ENCODE measurements at places on chromosomes 2 and 18.

- DNase-seq, result no peak
- no peaks in the 10 kb centered on the region for H3K4me1 ChIP-seq
- peaks cover 2% of the 10 kb centered on the region for H3K36me3 ChIP-seq
- H3K27ac ChIP-seq, result no peak overlapping the region
- H3K27me3 ChIP-seq, result peaks cover 72% of the 10 kb centered on the region
- no peak overlapping the region for H3K4me3 ChIP-seq
Observed at GRCh38 chr2:69191634-69192033, 178.7 kb downstream of the ANTXR1 start.

DNA sequence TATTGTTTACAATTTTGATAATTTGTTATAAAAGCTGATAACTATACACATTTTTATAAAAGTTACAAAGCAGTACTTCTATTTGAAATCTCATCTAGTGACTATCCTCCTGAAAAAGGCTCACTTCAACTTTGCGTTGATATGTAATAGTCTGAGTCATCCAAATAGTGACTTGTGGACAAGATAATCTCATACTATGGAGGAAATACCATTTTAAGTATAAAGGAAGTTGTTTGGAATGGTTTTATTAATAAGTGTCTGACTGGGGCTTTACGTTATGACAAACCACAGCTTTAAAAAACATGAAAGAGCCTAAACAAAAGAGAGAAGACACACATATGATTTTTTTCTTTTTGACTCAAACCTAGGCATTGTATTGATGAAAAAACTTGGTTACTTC is 272.3 kb upstream of the COL3A1 start:
- no peak overlapping the region for H3K4me3 ChIP-seq
- no peaks in the 10 kb centered on the region for H3K36me3 ChIP-seq
- no peak for DNase-seq
- H3K4me1 ChIP-seq, result no peaks in the 10 kb centered on the region
- H3K27me3 ChIP-seq, result no peaks in the 10 kb centered on the region

DNA sequence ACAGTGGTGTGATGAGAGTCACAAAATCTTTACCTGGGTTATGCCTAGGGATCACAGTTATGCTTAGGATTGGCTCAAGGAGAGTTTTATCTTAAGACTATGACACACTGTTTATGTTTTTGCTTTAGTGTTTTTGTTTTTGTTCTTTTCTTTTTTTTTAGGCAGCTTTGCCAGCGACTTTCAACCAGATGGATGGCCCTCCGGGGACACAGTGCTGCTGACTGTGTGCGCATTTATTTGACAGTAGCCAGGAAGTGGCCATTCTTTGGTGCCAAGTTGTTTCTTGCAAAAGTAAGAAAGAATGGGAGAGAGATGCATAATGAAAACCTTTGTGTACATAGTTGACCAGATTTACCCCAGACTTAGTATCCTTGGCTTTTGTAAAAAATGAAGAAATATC is 15.1 kb upstream of the DYNC2LI1 start:
- H3K4me3 ChIP-seq, result no peak overlapping the region
- H3K27ac ChIP-seq, result no peak overlapping the region
- no peaks in the 10 kb centered on the region for H3K27me3 ChIP-seq
- no peaks in the 10 kb centered on the region for H3K4me1 ChIP-seq
- H3K36me3 ChIP-seq, result no peaks in the 10 kb centered on the region

- no peak overlapping the region for H3K27ac ChIP-seq
- no peaks in the 10 kb centered on the region for H3K36me3 ChIP-seq
- DNase-seq, result no peak
- H3K4me1 ChIP-seq, result no peaks in the 10 kb centered on the region
- H3K27me3 ChIP-seq, result no peaks in the 10 kb centered on the region
- H3K4me3 ChIP-seq, result no peak overlapping the region
Observed at GRCh38 chr2:155363349-155363888, 664.9 kb downstream of the KCNJ3 start.

DNA sequence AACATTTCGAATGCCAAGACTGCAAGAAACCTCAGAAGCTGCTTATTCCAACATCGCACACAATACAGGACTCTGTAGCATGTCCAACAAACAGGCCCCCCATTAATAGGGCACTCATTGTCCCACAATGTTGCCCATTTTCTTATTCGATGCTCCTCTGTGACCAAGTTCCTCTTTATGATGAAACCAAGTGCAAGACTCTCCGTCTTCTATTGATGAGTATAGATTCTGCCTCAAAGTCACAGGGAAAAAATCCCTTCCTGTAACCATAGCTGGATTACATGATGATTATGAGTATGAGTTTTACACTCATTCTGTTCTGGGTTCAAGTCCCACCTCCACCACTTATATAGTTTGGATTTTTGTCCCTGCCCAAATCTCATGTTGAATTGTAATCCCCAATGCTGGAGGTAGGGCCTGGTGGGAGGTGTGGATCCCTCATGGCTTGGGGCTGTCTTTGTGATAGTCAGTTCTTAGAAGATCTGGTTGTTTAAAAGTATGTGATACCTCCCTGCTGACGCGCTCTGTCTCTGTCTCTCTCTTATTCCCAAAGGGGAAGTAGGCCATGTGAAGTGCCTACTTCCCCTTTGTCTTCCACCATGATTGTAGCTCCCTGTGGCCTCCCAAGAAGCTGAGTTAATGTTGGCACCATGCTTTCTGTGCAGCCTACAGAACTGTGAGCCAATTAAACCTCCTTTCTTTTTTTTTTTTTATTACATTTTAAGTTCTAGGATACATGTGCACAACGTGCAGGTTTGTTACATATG is 148.7 kb downstream of the OSR1 start:
- no peaks in the 10 kb centered on the region for H3K27me3 ChIP-seq
- DNase-seq, result no peak
- no peak overlapping the region for H3K27ac ChIP-seq
- H3K4me3 ChIP-seq, result no peak overlapping the region

- H3K4me3 ChIP-seq, result no peak overlapping the region
- no peak overlapping the region for H3K27ac ChIP-seq
- H3K4me1 ChIP-seq, result peaks cover 15% of the 10 kb centered on the region
- DNase-seq, result no peak
- no peaks in the 10 kb centered on the region for H3K36me3 ChIP-seq
- H3K27me3 ChIP-seq, result peaks cover 60% of the 10 kb centered on the region
Observed at GRCh38 chr2:145410086-145410485, 890.2 kb upstream of the ZEB2 start.
